ENCODE measurements at places on chromosomes 1 and 21. TPM values are rescaled to one million over a fixed set of nuclear protein-coding genes. Genes with fewer than 3 reads are reported as not detected.

Gene ALX3
- total RNA-seq: not detected

DNA sequence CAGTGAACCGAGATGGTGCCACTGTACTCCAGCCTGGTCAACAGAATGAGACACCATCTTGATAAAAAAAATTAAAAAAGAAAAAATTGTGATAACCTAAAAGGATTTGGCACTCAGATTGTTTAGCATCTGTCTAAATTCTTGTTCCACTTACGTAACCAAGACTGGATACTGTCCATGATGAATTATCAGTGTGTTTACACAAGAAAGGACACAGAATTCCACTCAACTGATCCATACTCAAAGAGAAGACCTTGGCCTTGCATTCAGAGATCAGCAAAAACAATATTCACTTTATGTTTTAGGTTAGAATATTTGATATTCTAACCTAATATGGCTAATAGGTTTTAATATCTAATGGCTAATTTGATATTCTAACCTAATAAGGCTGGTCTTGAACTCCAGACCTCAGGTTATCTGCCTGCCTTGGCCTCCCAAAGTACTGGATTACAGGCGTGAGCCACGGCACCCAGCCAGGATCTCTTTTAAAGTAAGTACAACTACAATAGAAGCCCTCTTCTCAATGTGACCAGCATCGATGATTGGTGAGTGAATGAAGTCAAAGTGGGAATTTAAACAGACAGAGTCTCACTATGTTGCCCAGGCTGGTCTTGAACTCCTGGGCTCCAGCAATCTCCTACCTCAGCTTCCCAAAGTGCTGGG lies 43.1 kb upstream of the COX20 start:
- H3K4me1 ChIP-seq: no peaks in the 10 kb centered on the region
- H3K27me3 ChIP-seq: no peaks in the 10 kb centered on the region
- DNase-seq: no peak
- no peaks in the 10 kb centered on the region for H3K36me3 ChIP-seq

GRCh38 chr1:244678697-244679096 lies 25.8 kb downstream of the DESI2 start:
- H3K4me1 ChIP-seq: peaks cover 4% of the 10 kb centered on the region
- no peaks in the 10 kb centered on the region for H3K27me3 ChIP-seq
- peaks cover 37% of the 10 kb centered on the region for H3K36me3 ChIP-seq

GRCh38 chr1:869499-870244 lies 54.1 kb upstream of the SAMD11 start:
- peak; percentile 84 for DNase-seq
- H3K4me3 ChIP-seq: no peak overlapping the region

DNA sequence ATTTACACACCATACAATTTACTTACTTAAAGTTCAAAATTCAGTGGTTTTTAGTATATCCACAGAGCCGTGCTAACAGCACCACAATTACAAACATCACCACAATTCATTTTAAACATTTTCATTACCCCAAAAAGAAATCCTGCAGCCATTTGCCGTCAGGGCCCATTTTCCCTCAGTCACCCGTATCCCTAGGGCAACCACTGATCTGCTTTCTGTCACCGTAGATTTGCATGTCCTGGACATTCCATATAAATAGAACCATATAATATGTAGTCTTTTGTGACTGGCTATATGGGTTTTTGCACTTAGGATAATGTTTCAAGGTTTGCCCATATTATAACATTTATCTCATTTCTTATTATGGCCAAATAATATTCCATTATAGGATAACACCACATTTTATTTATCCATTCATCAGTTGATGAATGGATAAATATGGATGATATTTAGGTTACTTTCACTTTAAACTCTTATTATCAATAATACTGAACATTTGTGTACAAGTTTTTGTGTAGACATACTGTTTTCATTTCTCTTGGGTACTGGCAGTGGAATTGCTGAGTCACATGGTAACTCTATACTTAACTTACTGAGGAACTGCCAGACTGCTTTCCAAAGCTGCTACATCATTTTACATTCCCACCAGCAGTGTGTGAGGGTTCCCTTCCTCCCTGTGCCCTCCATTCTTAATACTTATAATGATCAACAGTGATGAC lies 68.9 kb downstream of the ST3GAL3 start:
- H3K27me3 ChIP-seq: no peaks in the 10 kb centered on the region
- DNase-seq: no peak
- H3K4me1 ChIP-seq: peaks cover 22% of the 10 kb centered on the region
- no peak overlapping the region for H3K4me3 ChIP-seq

Data from activated CD4-positive, alpha-beta memory T cell treated with anti-CD3 and anti-CD28 coated beads, Interleukin-2, amount 10 ng/mL, durations not matched to agents 7 days and 5 days (primary cell).